ENCODE measurements at places on chromosomes 3 and 15.

GRCh38 chr3:128311441-128311844 lies 155.2 kb downstream of the DNAJB8 start:
- DNase-seq, result no peak

DNA sequence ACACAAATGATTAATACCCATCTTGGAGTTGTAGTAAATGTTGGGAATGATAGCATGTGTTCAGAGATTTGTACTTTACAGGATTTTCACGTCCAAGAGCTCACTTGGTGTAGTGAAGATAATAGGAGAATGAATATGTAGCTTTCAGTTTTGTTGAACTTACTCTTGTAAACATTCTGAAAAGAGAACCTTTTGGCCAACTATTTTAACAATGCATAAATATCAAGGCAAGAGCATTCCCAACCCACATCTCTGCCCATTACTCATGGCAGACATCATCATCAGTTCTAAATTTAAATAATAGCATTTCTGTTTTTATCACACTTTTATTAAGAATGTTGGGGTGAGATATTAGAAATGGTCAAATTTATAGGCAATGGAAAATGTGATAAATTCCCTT lies 465.2 kb upstream of the TPRG1 start:
- peak; percentile 32 for DNase-seq

GRCh38 chr15:29681166-29681845 lies 141.0 kb downstream of the TJP1 start:
- no peak for DNase-seq

DNA sequence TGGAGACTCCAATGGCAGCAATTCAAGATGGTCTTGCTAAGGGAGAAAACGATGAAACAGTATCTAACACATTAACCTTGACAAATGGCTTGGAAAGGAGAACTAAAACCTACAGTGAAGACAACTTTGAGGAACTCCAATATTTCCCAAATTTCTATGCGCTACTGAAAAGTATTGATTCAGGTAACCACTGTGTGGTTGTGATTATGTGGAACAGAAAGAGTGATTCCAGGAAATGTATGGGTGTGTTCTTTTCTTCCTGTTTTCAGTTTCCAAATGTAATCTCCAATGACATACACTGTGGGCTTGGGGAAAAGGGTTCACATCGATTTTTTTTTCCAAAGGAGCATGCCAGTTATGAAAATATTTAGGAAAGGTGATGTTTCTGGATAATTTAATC lies 10.9 kb downstream of the SCG3 start:
- no peak for DNase-seq

- no peak for DNase-seq
Observed at GRCh38 chr15:77031376-77032050, 36.6 kb downstream of the PSTPIP1 start.

- no peak for DNase-seq
Observed at GRCh38 chr15:82804575-82804949, 1.3 kb downstream of the FSD2 start.

DNA sequence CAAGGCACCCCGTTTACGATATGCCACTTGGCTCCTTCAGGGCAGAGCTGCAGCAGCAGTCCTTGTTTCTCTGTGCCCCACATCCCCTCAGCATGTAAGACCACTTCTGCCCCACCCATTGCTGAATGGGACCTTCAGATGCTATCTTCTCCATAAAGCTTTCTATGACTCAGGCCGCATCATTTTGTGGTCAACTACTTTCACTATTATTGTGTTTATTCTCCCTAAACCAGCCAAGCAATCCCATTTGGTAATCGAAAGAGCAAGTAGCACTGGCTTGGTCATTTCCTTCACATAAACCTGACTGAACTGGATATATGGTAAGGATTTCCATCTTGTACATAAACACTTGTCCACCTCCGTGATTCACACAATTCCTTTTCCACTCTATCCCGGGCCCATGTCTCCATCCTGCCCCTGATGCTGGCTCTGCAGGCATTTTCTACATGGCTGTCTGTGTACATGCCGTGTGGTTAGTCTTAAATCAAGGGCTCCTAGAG lies 25.7 kb downstream of the LIPC start:
- DNase-seq, result peak; percentile 45

DNA sequence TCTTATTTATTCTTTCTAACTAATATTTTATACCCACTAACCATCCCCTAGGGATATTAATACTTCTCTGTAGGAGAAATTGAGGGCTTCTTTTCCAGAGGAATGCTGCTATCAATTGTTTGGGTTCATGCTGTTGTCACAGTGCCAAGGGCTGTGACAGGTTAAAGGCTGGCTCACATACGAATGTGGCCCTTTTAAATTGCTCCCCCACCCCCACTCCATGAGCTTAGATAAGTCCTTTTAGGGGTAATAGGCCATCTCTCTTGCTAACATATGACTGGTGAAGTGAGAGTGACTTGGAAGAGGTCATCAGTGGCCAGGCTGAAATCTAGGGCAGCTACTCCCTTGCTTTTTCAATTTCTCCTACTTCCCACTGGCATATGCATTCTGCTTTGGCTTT lies 121.9 kb upstream of the DPH6 start:
- DNase-seq, result no peak

GRCh38 chr3:46020766-46021510 lies 6.3 kb downstream of the XCR1 start:
- no peak for DNase-seq

DNA sequence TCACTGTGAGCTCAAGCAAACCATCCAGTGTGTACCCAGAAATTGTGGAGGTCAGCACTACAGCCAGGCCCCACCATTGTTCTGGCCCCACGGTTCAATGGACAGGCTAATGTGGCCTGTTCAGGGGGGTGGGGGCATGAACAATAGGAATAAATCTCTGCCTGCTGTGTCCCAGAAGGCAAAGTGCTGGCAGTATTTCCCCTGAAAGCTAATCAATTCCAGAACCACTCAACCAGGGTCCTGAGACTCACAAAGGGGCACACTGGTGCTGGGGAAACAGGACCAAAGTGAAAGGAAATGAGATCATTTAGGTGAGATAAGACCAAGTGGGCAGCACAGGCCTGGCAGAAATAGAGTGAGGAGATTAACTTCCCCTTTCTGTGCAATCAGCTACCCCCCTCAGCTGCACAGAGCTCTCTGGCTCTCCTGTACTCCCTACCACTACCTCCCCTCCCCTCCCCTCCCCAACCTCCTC lies 11.5 kb downstream of the CRYGS start:
- no peak for DNase-seq

- peak; percentile 26 for DNase-seq
Observed at GRCh38 chr3:23314981-23315762, 112.0 kb downstream of the UBE2E2 start.

- DNase-seq, result peak; percentile 98
Observed at GRCh38 chr15:60478566-60479360, at the start of gene ICE2. TSS of gene ICE2 (minus strand) at chr15:60479142. CDS start at chr15:60477977, 1,165 bp downstream.

- DNase-seq, result peak; percentile 82
Observed at GRCh38 chr3:194137506-194138474, 1.8 kb downstream of the HES1 start.

DNA sequence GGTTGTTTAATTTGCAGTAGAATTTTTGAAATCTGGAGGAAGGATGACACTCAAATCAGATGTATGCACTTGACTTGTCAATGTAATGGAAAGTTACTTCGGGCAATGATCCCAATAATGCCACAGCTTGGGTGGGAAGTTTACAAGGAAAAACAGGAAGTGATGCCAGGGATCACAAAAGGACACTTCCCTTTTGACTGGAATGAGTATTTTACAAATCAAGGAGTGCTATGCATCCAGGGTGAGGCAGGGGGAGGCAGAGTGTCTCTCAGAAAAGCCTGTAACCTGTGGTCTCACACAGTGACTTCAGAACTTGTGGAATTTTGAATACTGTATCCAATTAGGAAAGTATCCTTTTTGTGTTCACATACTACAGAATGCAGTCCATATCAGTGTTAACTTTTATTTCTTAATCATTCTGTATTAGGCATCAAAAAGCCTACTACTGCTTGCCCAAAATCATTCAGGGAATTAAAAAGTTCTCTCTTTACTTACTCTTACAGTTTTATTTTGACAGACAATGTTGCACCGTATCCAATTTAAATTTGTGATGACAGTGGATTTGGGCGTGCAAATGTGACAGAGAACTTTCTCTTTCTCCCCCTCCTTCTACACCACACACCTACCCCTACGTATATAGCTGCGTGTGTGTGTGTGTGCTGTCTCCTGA lies 445.1 kb downstream of the MECOM start:
- DNase-seq, result peak; percentile 81

DNA sequence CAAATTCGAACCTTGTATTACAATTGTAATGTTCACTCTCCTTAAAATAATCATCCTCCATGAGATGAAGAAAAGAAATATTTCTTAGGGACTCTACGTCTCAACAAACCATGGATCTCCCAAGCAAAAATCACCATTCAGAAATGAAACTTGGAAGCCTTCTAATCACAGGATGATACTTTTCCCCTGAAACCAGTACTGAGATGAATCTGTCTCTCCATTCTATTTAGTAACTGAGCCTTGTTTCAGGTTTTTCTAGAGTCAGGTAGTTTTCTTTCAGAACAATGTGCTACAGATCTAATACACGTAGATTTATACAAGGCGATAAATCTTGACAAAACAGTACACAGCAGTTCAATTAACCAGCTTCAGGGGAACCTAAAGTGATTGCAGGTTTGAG lies 660.1 kb upstream of the CBLB start:
- no peak for DNase-seq

GRCh38 chr3:170730071-170730812 lies 139.8 kb downstream of the RPL22L1 start:
- no peak for DNase-seq

DNA sequence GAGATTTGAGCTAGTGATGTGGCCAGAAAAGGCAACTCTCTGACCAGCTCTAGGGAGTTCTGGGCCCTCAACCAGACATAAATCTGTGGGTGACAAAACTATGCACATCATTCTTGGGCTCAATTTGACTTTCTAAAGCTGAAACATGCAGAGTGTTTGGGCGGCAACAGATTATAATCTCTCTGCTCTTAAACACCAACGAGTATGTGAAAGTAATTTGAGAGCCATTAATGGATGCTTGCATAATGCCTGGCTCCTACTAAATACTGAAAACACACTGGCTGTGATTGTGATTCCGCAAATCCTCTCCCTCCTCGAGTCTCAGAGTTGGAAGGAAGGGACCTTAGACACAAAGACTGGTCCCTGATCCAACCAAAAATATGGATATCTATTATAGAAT lies 186.7 kb downstream of the UACA start:
- DNase-seq, result no peak

DNA sequence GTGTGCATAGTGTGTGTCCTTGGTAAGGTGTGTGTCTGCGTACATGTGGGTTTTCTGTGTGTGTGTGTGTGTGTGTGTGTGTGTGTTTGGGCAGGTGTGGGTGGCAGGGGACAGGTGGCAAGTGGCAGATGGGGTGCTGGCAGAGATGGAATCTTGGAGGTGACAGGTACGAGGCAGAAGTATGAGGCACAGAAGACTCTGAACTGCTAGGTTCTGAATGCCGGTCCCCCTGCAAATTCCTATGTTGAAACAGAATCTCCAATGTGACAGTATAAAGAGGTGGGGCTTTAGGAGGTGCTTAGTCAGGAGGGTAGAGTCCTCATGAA lies 29.8 kb downstream of the SRPRB start:
- no peak for DNase-seq

GRCh38 chr3:125437631-125438435 lies 62.7 kb upstream of the ZNF148 start:
- DNase-seq, result peak; percentile 69

DNA sequence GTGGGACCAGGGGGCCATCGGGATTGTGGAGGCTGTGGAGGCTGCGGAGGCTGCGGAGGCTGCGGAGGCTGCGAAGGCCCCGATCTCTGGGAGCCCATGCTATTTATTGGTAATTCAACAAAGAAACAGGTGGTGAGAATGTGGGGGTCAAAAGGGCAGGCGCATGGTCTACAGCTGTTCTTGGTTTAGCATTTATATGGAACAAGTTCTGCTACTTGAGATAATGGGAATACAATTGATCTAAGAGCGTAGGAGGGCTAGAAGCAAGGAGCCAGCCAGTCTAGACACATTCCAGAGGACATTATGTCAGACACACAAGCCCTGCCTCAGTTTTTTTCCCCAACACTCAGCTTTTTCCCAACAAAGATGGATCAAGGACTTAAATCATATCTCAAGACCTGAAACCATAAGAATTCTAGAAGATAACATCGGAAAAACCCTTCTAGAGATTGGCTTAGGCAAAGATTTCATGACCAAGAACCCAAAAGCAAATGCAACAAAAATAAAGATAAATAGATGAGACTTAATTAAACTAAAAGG lies 20.1 kb downstream of the C3orf80 start:
- DNase-seq, result peak; percentile 11

DNA sequence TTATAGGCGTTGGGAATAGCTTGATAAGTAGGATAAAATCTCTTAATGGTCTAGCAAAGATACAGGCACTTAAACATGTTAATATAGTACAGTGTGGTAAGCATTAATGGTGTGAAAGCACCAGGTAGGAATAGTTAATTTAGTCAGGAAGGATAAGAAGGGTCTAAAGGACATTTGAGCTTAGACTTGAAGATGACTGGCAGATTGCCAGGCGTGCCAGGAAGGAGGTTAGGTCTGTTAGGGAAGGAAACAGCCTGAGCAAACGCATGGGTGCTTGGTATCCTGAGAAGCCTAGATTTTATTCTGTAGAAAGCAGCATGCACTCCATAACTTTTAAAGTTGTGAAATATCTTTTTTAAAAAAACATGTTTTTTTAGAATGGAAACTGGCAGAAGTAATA lies 17.7 kb downstream of the SEC62 start:
- no peak for DNase-seq

GRCh38 chr3:11604139-11604892 lies 39.4 kb downstream of the VGLL4 start:
- DNase-seq, result no peak

GRCh38 chr15:69127306-69127705 lies 33.1 kb upstream of the GLCE start:
- no peak for DNase-seq

DNA sequence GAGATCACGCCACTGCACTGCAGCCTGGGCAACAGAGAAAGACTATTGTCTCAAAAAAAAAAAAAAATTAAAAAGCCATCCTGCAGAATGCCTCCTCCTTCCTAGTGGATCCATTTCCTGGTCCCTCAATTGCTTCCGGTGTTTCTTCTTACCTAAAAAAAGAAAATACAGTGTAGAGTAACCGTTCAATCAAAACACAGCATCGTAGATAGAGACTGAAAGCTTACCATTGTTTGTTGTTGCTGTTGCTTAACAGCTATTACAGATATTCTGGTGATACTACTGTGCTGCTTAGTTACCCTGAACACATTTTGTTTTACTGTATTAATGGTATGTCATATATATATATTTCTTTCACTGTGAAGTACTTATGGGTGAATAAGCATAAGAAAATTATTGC lies 105.5 kb upstream of the LRRFIP2 start:
- no peak for DNase-seq

DNA sequence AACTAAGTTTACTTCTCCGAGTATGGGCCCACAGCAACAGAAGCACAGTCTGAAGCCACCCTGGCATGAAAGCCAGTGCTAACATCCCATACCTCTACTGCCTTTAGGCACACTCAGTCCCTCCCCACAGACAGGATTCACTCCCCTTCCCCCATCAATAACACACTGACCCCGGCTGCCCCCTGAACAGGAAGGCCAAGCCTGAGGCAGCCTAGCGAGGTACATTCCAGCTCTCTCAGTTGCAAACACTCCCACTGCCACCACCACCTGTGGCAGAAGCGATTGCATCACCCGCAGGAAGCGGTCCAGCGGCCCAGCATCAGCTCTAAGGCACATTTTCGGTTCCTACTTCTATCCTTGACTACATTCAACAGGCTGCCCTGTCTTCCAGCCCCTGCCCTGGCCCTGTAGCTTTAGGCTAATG lies 7.0 kb upstream of the BMF start:
- peak; percentile 17 for DNase-seq
